Mucosa of descending colon (tissue), 3 donors: ENCODE measurements at places on chromosomes 4 and X. TPM values are rescaled to one million over a fixed set of nuclear protein-coding genes. Genes with fewer than 3 reads are reported as not detected.

DNA sequence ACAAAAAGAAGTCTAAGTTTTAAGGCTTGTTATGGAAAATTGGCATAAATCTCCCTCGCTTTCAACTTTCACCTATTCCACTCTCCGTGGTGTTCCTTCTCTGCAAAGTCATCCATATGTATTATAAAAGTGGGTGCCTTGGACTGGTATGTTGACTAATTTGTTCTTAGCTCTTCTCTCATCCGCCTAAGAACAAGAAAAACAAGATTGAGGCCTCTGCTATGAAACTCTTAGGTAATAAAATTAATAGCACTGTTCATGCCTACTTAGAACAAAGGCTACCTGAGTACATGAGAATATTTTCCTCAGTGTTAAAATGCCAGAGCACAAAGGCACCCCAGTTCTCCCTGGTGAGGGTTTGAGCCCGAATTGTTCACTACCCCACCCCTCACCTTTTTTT, 1.3 kb downstream of the CNGA1 start:
- no peak for DNase-seq

GRCh38 chr4:52904421-52904820, 42.3 kb downstream of the RASL11B start:
- DNase-seq = no peak

DNA sequence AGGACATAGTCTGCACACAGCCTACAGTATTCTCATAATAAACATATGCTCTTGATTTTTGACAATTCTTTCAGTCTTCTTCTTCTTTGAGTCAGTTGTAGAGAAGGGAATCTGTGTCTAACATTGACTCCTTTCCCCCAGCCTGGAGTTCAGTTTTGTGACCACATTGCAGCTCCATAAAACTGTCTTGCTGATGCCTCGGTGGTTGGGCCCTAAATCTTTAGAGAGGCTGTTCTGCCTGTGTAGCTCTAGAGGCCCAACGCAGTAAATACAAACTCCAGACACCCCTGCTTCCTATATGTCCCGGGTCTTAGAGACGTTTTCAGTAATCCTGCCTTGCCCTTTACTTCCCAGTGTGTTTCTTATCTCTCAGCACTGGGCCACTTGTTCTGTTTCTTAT, 639.5 kb upstream of the AADAT start:
- no peak for DNase-seq

- no peak for DNase-seq
Measured at GRCh38 chrX:109654516-109655109, 29.6 kb upstream of the KCNE5 start.

DNA sequence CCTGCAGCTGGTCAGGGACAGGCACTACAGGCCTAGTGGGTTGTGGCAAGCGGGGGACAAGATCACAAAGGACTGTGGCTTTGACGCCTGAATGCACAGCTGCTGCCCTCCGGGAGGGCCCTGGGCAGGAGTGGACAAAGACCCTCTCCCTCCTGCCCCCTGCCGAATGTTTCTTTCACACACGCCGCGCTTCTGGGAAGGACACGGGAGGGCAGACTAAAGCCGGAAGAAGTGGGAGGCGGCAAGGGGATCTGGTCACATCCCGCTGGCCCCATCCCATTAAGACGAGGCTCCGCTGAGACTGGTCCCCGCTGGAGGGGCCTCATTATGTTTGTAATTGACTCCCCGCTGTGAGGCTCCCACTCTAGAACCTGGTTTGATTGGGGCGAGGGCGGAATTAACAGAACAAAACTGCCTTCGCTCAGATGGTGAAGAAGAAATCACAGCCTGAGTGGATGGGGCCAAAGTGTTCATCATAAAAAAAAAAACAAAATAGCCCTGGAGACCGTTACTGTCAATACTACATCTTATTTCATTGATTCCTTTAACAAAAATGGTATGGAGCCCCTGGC, 37.8 kb upstream of the PSAPL1 start:
- DNase-seq = no peak

- no peak for DNase-seq
Measured at GRCh38 chrX:40268188-40268520, 170.4 kb upstream of the BCOR start.

- DNase-seq = no peak
Measured at GRCh38 chrX:150577174-150577573, 8.8 kb downstream of the MTM1 start.

- no peak for DNase-seq
Measured at GRCh38 chrX:141791856-141792255, 46.3 kb upstream of the MAGEC3 start.

DNA sequence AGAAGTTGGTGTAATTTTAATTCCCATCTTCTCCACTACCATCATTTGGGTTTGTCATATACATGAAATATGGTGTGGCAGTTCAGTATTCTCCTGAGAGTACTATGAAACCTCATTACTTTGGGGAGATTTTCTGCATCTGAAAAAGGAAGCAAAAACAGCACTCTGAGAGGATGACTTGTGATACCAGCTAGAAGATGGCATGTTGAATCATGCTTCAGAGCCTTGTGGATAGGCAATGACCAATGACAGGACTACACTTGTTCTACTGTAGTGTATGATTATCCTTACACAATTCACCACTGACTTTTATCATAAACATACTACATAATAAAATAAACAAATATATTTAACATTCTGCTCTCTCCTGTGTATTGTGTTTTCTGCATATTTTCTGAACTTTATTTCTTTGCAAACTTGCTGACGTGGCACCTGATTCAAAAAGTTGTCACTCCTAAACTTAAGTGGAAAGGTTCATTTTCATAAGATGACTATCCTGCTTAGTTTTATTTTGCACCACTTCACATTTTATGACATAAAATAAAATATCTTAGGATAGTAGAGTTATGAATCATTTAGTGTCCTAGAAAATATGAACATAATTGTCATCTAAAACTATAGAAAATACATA, 991.3 kb downstream of the FSTL5 start:
- DNase-seq = no peak

Gene MAGT1
- total RNA-seq = 43.3 TPM

Gene ITIH6
- total RNA-seq = not detected
